ENCODE measurements at places on chromosomes 13 and 19. TPM values are rescaled to one million over a fixed set of nuclear protein-coding genes. Genes with fewer than 3 reads are reported as not detected.

- H3K27ac ChIP-seq: peak overlapping the region; percentile 37
- DNase-seq: no peak
- H3K4me3 ChIP-seq: no peak overlapping the region
- peaks cover 3% of the 10 kb centered on the region for H3K4me1 ChIP-seq
- no peaks in the 10 kb centered on the region for H3K27me3 ChIP-seq
These were observed 132.8 kb downstream of the RGCC start for GRCh38 chr13:41590122-41590521.

DNA sequence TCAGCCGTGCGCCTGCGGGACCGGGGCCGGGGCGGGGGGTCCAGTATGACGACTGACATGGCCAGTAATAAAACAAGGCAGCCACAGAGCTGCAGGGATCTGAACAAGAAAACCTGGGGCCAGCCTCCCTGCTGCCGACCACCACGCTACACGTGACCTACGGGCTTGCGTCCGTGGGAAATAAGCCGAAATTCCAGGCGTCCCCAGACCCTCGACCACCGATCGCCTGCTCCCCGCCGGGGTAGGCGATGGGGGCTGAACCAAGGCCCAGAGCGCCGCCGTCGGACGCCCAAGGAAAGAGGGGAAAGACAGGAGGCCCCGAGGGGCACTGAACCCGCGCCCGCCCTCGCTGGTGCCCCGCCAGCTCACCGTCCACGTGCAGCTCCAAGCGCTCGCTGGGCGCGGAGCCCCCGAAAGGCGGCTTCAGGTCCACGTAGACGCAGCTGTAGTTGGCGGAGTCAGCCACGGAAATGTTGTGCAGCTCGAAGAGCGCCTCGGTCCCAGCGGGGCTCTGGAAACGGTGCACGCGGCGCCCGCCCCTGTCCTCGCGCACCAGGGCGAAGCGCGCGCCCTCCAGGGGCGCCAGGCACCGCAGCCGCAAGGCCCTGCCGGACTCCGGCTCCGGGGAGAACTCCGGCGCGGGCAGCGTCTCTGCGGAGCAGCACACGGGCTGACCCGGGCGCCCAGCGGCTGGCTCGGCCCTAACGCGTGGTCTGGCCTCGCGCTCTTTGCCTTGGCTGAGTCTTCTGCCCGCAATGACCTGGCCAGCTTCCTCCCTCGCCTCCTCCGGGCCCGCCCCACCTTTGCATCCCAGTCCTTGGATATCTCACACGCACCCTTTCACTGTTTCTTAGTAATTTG lies 3.1 kb downstream of the A1BG start:
- no peaks in the 10 kb centered on the region for H3K27me3 ChIP-seq
- no peak overlapping the region for H3K4me3 ChIP-seq
- H3K4me1 ChIP-seq: peaks cover 39% of the 10 kb centered on the region
- DNase-seq: no peak
- H3K27ac ChIP-seq: peak overlapping the region; percentile 34
- peaks cover 35% of the 10 kb centered on the region for H3K36me3 ChIP-seq

DNA sequence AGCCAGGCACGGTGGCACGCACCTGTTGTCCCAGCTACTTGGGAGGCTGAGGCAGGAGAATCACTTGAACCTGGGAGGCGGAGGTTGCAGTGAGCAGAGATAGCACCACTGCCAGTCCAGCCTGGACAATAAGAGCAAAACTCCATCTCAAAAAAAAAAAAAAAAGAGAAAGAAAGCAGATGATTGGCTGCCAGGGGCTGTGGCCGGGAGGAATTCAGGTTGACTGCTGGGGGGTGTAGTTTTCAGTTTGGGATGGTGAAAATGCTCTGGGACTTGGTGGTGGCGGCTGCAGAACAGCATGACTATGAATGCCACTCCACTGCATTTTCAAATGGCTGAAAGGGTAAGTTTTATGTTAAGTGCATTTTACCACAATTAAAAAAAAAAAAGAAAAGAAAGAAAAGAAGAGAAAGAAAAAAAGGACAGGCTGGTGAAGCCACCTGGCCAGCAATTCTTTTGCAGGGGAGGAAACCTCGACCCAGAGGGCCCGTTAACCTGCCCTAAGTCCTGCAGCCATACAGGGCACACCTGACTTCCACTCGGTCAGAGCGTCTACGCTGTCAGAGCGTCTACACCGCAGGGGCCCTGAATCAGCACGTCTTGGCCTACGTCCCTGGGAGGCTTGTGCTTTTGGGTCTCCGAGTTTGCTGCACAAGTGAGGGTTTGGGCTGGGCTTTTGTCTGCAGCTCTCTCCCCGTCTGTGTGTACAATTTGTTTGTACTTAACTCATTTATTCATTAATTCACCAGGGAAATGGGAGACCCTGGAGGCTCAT lies 3.6 kb downstream of the ISOC2 start:
- H3K27me3 ChIP-seq: peaks cover 5% of the 10 kb centered on the region
- H3K36me3 ChIP-seq: peaks cover 10% of the 10 kb centered on the region
- H3K4me1 ChIP-seq: peaks cover 33% of the 10 kb centered on the region
- no peak overlapping the region for H3K27ac ChIP-seq
- DNase-seq: no peak
- H3K4me3 ChIP-seq: no peak overlapping the region

The CILP2 gene
- total RNA-seq: 0.16 TPM

The ZNF99 gene
- total RNA-seq: not detected

- no peaks in the 10 kb centered on the region for H3K36me3 ChIP-seq
- H3K27ac ChIP-seq: no peak overlapping the region
- no peaks in the 10 kb centered on the region for H3K27me3 ChIP-seq
- DNase-seq: no peak
These were observed 543.4 kb downstream of the SUCLA2 start for GRCh38 chr13:47457626-47458025.

GRCh38 chr19:18291590-18292461 lies 10.4 kb upstream of the JUND start:
- DNase-seq: peak; percentile 93
- peak overlapping the region; percentile 93 for H3K27ac ChIP-seq
- H3K27me3 ChIP-seq: no peaks in the 10 kb centered on the region
- H3K4me1 ChIP-seq: peaks cover 72% of the 10 kb centered on the region
- peaks cover 23% of the 10 kb centered on the region for H3K36me3 ChIP-seq

GRCh38 chr19:678791-679388 lies 2.7 kb downstream of the FSTL3 start:
- no peak for DNase-seq
- peak overlapping the region; percentile 20 for H3K27ac ChIP-seq
- H3K4me1 ChIP-seq: peaks cover 9% of the 10 kb centered on the region
- H3K36me3 ChIP-seq: no peaks in the 10 kb centered on the region
- peaks cover 15% of the 10 kb centered on the region for H3K27me3 ChIP-seq
- H3K4me3 ChIP-seq: peak overlapping the region; percentile 67

GRCh38 chr19:10259162-10259905 lies 7.3 kb downstream of the MRPL4 start:
- H3K36me3 ChIP-seq: peaks cover 45% of the 10 kb centered on the region
- peaks cover 27% of the 10 kb centered on the region for H3K4me1 ChIP-seq
- H3K4me3 ChIP-seq: no peak overlapping the region
- peak; percentile 94 for DNase-seq
- no peaks in the 10 kb centered on the region for H3K27me3 ChIP-seq

DNA sequence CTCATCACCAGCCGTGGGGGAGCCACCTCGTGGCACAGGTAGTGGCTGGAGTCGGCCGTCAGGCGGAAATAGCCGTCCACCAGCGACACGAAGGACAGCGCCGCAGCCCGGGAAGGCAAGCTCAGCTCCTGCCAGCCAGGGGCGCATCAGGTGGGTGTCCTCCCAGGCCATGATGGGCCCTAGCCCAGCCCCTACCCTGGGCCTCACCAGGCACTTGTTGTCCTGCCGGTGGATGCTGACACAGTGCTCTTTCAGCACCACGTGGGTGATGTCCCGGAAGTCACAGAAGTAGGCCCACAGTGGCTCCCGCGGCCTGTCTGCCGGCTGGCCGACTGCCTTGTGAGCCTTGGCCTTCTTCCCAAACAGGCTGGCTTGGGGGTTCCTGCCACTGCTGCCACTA lies 15.7 kb downstream of the TYK2 start:
- no peaks in the 10 kb centered on the region for H3K27me3 ChIP-seq
- no peak for DNase-seq
- peaks cover 14% of the 10 kb centered on the region for H3K4me1 ChIP-seq
- no peak overlapping the region for H3K27ac ChIP-seq

The SIGLEC12 gene
- total RNA-seq: 0.53 TPM

The GNG7 gene
- total RNA-seq: 0.13 TPM

DNA sequence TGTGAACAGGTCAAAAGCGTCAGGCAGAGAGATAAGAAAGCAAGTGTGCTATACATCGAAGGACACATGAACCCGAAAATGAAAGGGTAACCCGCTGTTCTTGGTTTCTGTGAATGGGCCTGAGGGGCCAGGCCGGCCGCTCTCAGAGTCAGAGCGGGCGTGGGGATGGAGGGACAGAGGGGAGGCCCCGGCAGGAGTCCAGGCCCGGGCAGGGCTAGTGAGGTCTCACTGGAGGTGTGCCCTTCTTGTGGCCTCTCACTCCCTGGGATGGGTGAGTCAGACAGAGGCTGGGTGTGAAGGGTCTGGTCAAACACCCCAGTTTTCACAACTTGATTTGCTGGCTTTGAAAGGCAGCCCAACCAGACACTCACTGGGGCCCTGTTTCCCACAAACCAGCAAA lies 17.4 kb upstream of the NDUFS7 start:
- no peak for DNase-seq
- no peak overlapping the region for H3K27ac ChIP-seq

- no peaks in the 10 kb centered on the region for H3K4me1 ChIP-seq
- no peak for DNase-seq
- H3K4me3 ChIP-seq: no peak overlapping the region
- H3K27me3 ChIP-seq: no peaks in the 10 kb centered on the region
- no peak overlapping the region for H3K27ac ChIP-seq
These were observed 65.8 kb upstream of the SLITRK6 start for GRCh38 chr13:85864963-85865530.

DNA sequence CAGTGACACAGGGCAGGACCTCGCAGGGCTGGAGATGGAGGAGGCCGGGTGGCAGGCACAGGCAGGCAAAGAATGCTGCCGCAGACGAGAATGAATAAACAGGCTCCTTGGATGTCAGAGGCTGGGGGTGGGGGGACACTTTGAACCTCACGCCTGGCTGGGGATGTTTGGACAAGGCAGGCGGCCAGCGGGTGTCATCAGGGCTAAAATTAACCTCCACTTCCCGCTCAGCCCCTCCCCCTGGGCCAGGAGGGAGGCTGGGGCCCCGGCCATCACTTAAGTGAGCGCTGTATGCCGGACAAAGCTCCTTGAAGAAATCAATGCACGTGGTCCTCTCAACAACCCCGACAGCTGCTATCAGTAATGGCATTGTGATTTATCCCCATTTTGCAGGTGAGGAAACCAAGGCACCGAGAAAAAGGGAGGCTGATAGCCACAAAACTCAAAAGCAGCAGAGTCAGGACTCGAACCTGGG lies 10.3 kb upstream of the FUT5 start:
- H3K4me3 ChIP-seq: no peak overlapping the region
- H3K27me3 ChIP-seq: peaks cover 5% of the 10 kb centered on the region
- no peak overlapping the region for H3K27ac ChIP-seq
- no peaks in the 10 kb centered on the region for H3K36me3 ChIP-seq
- no peaks in the 10 kb centered on the region for H3K4me1 ChIP-seq
- DNase-seq: no peak

DNA sequence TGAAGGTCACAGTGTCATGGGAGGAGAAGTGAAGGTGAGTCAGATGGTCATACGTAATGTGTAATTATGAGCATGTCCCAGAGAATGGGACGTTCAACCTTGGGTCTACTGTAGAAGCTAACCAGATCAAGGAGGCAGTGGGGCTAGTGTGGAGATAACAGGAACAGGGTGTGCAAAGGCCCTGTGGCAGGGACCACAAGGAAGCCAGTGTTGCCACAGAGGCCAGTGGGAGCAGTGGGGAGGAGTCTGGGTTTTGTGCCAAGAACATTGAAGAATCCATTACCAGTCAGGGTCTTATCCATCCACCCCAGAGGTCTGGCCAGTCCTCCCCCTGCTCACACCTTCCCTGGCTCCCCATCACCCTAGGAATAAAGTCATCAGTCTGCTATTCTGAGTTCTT lies 3.3 kb downstream of the MRPL4 start:
- peak overlapping the region; percentile 19 for H3K27ac ChIP-seq
- no peak for DNase-seq
- no peaks in the 10 kb centered on the region for H3K27me3 ChIP-seq
- H3K36me3 ChIP-seq: peaks cover 57% of the 10 kb centered on the region

GRCh38 chr13:27391471-27391870 lies 32.9 kb upstream of the GTF3A start:
- H3K4me1 ChIP-seq: no peaks in the 10 kb centered on the region
- H3K4me3 ChIP-seq: no peak overlapping the region
- H3K36me3 ChIP-seq: no peaks in the 10 kb centered on the region
- no peak for DNase-seq
- H3K27ac ChIP-seq: no peak overlapping the region
- peaks cover 5% of the 10 kb centered on the region for H3K27me3 ChIP-seq

- H3K36me3 ChIP-seq: no peaks in the 10 kb centered on the region
- no peak overlapping the region for H3K27ac ChIP-seq
- no peak overlapping the region for H3K4me3 ChIP-seq
- H3K27me3 ChIP-seq: no peaks in the 10 kb centered on the region
- DNase-seq: peak; percentile 82
These were observed 33.1 kb downstream of the PPP1R37 start for GRCh38 chr19:45125975-45126493.

The CGB1 gene
- not detected for total RNA-seq

The ACP5 gene
- total RNA-seq: 9.9 TPM

The ZNF93 gene
- total RNA-seq: 17.9 TPM

The ADAMTSL5 gene
- total RNA-seq: 3.9 TPM

DNA sequence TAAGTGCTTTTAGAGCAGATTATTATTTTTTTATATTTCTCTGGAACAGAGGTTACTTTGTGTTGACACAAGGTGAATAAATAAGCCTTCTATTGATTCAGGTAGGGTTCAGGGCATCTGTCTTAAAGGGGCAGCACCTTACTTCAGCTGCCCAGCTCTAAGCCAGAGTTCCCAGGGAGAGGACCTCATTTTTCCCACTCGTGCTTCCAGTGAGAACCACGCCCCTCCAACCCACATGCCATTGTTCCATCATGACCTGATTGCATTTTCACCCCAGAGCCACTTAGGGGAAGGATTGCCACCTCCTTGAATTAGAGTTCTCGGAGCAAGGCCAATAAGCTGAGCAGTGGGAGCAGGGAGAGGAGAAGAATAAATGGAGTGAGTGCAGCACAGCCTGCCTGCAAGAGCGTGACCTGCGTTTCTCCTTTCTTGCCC lies 104.3 kb upstream of the FRY start:
- H3K36me3 ChIP-seq: no peaks in the 10 kb centered on the region
- DNase-seq: no peak
- H3K27me3 ChIP-seq: peaks cover 6% of the 10 kb centered on the region
- no peak overlapping the region for H3K27ac ChIP-seq

- no peak overlapping the region for H3K27ac ChIP-seq
- H3K27me3 ChIP-seq: no peaks in the 10 kb centered on the region
- H3K4me1 ChIP-seq: no peaks in the 10 kb centered on the region
- no peak for DNase-seq
These were observed 30.3 kb upstream of the RNF113B start for GRCh38 chr13:98207416-98207815.

- no peak overlapping the region for H3K27ac ChIP-seq
- no peak overlapping the region for H3K4me3 ChIP-seq
- DNase-seq: no peak
- H3K4me1 ChIP-seq: no peaks in the 10 kb centered on the region
- no peaks in the 10 kb centered on the region for H3K27me3 ChIP-seq
- no peaks in the 10 kb centered on the region for H3K36me3 ChIP-seq
These were observed 131.6 kb downstream of the OLFM4 start for GRCh38 chr13:53160211-53160610.

The PSG3 gene
- total RNA-seq: not detected
